ENCODE measurements at places on chromosomes 7 and 10.

GRCh38 chr10:52578871-52579405 is 193.6 kb downstream of the MBL2 start:
- DNase-seq, result no peak

DNA sequence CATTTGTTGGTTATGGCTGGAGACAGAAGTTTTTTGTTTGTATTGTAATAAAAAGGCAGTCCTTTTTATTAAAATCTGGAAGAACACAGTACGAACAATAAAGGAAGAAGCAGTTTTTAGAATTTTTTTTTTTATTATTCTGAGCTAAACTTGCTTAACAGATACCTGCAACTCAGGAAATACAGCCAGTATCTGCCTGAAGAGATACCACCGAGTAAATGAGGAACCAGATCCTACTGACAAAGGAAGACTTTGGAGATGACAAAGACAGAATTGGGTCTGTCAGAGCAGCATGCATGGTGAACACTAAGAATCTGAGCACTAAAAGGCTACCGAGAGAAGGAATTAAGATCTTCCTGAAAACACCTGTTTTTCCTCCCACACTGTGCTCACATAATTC is 1335.9 kb upstream of the SORCS1 start:
- DNase-seq, result no peak

DNA sequence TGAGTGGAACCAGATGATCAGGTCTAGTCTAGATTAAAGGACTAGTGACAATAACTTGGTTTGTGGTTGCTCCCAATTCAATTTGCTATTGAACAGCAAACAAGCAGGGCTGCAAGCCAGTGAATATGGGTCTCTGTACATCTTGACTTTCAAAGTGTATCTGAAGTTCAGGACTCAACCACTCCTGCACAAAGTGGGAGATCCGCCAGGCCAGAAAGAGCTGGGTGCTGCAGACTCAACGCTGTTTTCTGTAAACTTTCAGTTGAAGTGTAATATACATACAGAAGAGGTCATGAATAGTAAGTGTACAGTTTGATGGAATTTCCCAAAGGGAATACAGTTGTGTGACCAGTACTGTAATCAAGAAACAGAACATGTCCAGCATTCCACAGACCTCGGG is 416.6 kb downstream of the RPS24 start:
- DNase-seq, result no peak

- no peak for DNase-seq
These were observed 43.4 kb downstream of the GRK5 start for GRCh38 chr10:119250641-119251314.
